Endothelial cell of umbilical vein (primary cell): ENCODE measurements at places on chromosomes 7 and 10. TPM values are rescaled to one million over a fixed set of nuclear protein-coding genes. Genes with fewer than 3 reads are reported as not detected.

DNA sequence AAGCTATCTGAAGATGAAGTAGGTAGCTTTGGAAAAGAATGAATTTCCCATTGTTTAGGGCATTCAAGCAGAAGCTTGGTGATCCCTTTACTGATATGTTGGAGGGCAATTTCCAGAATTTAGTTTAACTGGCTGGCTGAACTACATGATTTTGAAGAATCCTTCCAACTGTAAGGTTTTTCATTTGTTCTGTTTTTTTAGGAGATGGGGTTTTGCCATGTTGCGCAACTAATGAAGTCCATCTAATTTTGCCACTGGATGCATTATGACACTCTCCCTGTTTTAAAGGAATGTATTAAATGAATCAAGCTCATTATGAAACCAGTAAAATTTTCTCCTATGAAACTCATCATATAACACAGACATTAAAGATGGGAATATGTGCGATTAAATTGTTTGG is 6.1 kb upstream of the DDX50 start:
- no peak for DNase-seq

DNA sequence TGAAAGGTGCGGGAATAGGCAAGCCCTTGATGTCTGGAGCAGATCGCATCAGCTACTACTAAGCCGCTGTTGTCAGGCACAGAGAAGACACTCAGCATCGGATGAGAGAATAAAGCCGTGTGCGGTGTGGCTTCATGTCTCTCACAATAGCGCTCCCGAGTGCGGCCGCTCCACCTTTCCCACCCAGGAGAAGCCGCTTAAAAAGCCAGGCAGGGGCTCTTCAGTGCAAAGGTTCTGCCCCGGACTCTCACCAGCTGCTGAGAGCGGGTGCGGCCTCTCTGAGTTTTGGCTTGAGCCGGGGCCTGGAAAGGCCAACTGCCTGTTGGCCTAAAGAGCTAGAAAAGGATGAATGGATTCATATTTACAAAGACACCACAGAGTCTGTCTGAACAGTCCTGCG is 600.6 kb downstream of the DNAJB6 start:
- DNase-seq: no peak

DNA sequence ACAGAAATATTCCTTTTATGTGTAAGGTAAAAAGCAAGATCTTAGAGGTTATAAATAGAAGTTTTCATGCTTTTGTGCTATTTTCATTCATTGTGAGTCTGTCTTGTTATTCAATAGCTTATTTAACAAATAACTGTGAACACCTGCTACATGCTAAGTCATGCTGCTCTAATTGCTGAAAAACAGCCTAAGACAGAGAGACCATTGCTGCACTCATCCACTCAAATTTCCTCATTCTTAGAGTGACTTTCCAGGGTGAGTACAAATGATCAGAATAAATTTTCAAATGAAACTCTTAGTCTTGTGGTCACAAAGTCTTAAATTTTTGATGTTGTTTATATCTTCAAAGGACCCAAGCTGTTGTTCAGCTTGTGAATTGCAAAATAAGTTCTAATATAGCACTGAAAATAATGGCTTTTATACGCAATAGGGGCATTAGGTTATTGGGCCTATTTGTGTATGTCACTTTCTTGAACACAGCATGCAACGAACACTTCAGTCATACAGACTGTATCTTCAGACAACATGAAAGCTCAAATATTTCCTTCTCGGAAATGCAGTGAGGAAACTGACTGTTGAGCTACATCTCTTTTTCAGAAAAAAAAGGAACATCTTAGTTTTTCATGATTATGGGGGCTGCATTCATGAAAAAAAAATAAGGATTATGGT is 247.9 kb upstream of the PCDH15 start:
- DNase-seq: no peak

DNA sequence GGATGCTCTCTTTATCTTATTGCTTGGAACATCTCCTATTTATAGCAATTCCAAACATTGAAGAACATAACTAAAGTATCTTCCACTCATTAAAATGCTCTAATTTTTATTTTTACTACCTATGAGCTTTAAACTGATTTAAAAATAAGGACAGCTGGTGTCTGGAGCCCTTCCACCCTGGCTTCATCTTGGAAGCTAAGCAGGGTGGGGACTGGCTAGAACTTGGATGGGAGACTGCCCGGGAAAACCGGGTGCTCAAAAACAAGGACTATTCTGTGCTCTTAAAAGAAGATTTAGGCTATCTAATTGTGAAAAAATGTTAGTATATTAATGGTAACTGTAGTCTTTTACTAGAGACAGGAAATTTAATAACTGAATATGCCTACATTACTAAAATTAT is 69.2 kb downstream of the ARMC3 start:
- DNase-seq: peak; percentile 7

DNA sequence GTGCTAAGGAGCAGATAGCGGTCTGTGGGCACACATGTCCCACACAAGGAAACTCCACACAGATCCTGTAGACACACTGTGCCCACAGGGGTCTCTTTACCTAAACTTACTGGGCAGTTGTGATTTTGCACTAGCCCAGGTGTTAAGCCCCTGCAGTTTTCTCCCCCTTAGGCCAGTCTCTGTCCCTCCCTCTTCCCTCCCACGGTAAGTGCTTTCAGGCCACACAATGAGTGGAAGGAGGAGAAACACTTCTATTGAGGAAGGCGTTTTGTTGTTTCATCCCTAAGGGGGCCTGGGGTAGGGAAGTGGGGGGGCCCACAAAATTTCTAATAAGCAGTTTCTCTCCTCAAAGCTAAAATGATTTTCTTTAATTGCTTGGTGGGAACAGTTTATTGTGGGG is 51.4 kb downstream of the FBXW4 start:
- no peak for DNase-seq

DNA sequence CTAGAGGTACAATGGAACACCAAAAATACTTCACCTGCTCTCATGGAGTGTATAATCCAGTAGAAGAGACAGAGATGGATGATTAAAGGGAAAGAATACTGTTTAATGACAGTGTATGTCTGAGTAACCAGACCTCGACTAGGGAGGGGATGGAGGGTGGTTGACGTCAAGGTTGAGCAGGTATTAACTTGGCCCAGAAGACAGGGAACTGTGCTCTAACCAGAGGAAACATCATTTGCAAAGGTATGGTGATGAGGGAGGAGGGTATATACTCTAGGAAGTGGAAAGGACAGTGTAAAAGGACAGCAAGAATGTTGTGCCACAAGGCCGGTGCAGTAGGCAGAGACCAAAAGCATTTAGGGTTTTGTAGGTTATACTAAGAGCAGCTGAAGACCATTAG is 2.9 kb downstream of the MIOS start:
- DNase-seq: no peak

Gene PVRIG
- 0.80 TPM in 1 of 2 replicates, not detected in the other for total RNA-seq

Gene HOXA3
- 12.0 and 14.0 TPM in 2 replicates for total RNA-seq

- DNase-seq: no peak
Observed at GRCh38 chr7:31679574-31680305, 7.3 kb upstream of the PPP1R17 start.

Gene MACROH2A2
- not detected in 2 replicates for total RNA-seq
